ENCODE measurements at places on chromosomes 11 and 22. TPM values are rescaled to one million over a fixed set of nuclear protein-coding genes. Genes with fewer than 3 reads are reported as not detected.

The C11orf21 gene
- total RNA-seq, result 2.1 TPM

The PGA4 gene
- not detected for total RNA-seq

The SCARF2 gene
- total RNA-seq, result 0.20 TPM

The OLFML1 gene
- not detected for total RNA-seq

The OR10A5 gene
- not detected for total RNA-seq

The OR8D4 gene
- not detected for total RNA-seq

The OR10A2 gene
- total RNA-seq, result not detected

The GP1BB gene
- total RNA-seq, result not detected

The KRTAP5-8 gene
- not detected for total RNA-seq

The MOB2 gene
- total RNA-seq, result 14.0 TPM

The SPON1 gene
- 1.4 TPM for total RNA-seq

The ZNF214 gene
- not detected for total RNA-seq

The NPAS4 gene
- 0.11 TPM for total RNA-seq

The INS gene
- total RNA-seq, result not detected

The SLCO2B1 gene
- total RNA-seq, result not detected

The TBX1 gene
- not detected for total RNA-seq

The OR52N4 gene
- 0.47 TPM for total RNA-seq

The TMEM151A gene
- not detected for total RNA-seq

The BTBD10 gene
- total RNA-seq, result 17.5 TPM

The HBG1 gene
- not detected for total RNA-seq

The NUCB2 gene
- total RNA-seq, result 81.9 TPM

The GRM5 gene
- total RNA-seq, result not detected

The TP53AIP1 gene
- total RNA-seq, result not detected

The UBASH3B gene
- 36.1 TPM for total RNA-seq

The GDPD4 gene
- not detected for total RNA-seq

The USP2 gene
- 0.61 TPM for total RNA-seq

The HTR3A gene
- total RNA-seq, result not detected

The DMC1 gene
- total RNA-seq, result 14.2 TPM

The GGT5 gene
- total RNA-seq, result not detected

The TRIM3 gene
- 5.5 TPM for total RNA-seq

The ZNF280B gene
- total RNA-seq, result 2.3 TPM

The DAGLA gene
- not detected for total RNA-seq

The UBQLN3 gene
- total RNA-seq, result not detected

The CRYBA4 gene
- total RNA-seq, result not detected

The JAML gene
- 251 TPM for total RNA-seq

The DNAJB7 gene
- total RNA-seq, result not detected

The GAL3ST1 gene
- not detected for total RNA-seq

The SYT12 gene
- total RNA-seq, result not detected

The HPX gene
- not detected for total RNA-seq

The RTN4R gene
- total RNA-seq, result 3.7 TPM

Data from activated CD8-positive, alpha-beta T cell treated with anti-CD3 and anti-CD28 coated beads for 36 hours (primary cell).